ENCODE measurements at places on chromosomes 7 and 10. TPM values are rescaled to one million over a fixed set of nuclear protein-coding genes. Genes with fewer than 3 reads are reported as not detected.

- H3K27me3 ChIP-seq: no peaks in the 10 kb centered on the region
- H3K27ac ChIP-seq: no peak overlapping the region
- DNase-seq: no peak
Measured at GRCh38 chr7:71996141-71996540, 416.0 kb downstream of the CALN1 start.

- H3K27me3 ChIP-seq: no peaks in the 10 kb centered on the region
- H3K27ac ChIP-seq: no peak overlapping the region
- no peak overlapping the region for H3K4me3 ChIP-seq
- H3K36me3 ChIP-seq: peaks cover 8% of the 10 kb centered on the region
- H3K4me1 ChIP-seq: no peaks in the 10 kb centered on the region
Measured at GRCh38 chr10:17147884-17148489, 18.4 kb upstream of the CUBN start.

- H3K4me3 ChIP-seq: no peak overlapping the region
- no peaks in the 10 kb centered on the region for H3K4me1 ChIP-seq
- H3K27ac ChIP-seq: no peak overlapping the region
- H3K27me3 ChIP-seq: no peaks in the 10 kb centered on the region
Measured at GRCh38 chr7:97506728-97507127, 225.2 kb upstream of the TAC1 start.

- no peak overlapping the region for H3K27ac ChIP-seq
- no peak overlapping the region for H3K4me3 ChIP-seq
- H3K36me3 ChIP-seq: no peaks in the 10 kb centered on the region
- H3K4me1 ChIP-seq: peaks cover 6% of the 10 kb centered on the region
Measured at GRCh38 chr10:11178606-11179515, 161.2 kb downstream of the CELF2 start.

DNA sequence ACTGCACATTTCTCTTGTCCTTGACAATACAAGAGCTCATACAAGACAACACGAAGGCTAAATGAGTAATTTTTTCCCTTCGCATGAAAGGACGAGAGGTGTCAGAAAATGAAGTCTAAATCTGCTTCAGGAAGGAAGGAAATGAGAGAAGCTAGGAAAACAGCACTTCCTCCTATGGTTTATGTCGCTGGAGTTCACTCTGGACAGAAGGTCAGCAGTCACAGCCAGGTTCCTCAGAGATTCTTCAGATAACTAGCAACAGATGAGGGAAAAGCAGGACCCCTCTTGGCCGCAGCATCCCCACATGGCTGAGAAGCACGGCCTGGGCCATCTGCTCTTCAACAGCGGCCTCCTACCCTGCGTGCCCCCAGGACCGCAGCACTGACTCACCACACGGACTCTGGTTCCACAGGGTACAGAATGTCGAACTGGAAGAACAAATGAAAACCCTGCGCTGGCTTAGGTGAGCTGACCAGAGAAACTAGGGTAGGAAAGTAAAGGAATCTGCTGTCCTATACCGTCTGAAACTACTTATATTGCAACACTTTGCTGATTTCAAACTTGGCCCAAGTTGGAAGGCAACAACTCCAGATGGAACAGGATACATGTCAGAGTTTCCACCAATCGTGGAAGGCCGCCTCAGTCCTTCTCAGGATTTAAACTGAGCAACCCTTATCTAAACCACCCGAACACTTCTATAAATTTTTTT is 26.3 kb downstream of the DNMBP start:
- H3K27ac ChIP-seq: no peak overlapping the region
- H3K4me3 ChIP-seq: no peak overlapping the region
- H3K27me3 ChIP-seq: no peaks in the 10 kb centered on the region

- DNase-seq: no peak
- H3K27me3 ChIP-seq: peaks cover 81% of the 10 kb centered on the region
- no peaks in the 10 kb centered on the region for H3K4me1 ChIP-seq
Measured at GRCh38 chr7:96973986-96974385, 31.4 kb upstream of the DLX6 start.

GRCh38 chr7:159098811-159099655 is 45.6 kb downstream of the VIPR2 start:
- H3K36me3 ChIP-seq: no peaks in the 10 kb centered on the region
- no peaks in the 10 kb centered on the region for H3K27me3 ChIP-seq
- H3K4me3 ChIP-seq: no peak overlapping the region
- no peak for DNase-seq
- H3K4me1 ChIP-seq: no peaks in the 10 kb centered on the region

DNA sequence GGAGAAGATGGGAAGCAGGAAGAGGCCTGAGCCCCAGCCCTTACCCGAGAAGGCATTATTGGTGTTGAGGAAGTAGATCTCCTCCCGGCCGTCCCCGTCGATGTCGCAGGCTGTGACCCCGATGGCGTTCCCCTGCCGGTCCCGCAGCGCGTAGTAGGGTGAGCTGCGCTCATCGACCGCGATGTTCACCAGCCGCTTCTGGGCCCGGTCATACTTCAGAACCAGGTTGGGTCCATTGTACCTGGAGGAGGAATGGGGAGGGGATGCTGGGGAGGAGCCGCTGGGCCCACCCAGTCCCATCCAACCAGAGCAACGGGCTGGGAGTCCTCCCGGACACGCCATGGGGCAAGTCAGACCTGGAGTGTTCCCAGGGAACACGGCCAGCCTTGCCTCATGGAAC is 86.5 kb downstream of the GOLGA7B start:
- H3K27ac ChIP-seq: no peak overlapping the region
- no peaks in the 10 kb centered on the region for H3K36me3 ChIP-seq
- no peak overlapping the region for H3K4me3 ChIP-seq

The IGFBP1 gene
- total RNA-seq: 0.69 TPM

- no peaks in the 10 kb centered on the region for H3K36me3 ChIP-seq
- no peaks in the 10 kb centered on the region for H3K27me3 ChIP-seq
- DNase-seq: no peak
- peaks cover 11% of the 10 kb centered on the region for H3K4me1 ChIP-seq
- H3K27ac ChIP-seq: no peak overlapping the region
- H3K4me3 ChIP-seq: no peak overlapping the region
Measured at GRCh38 chr10:84634636-84635035, 306.2 kb downstream of the CCSER2 start.

DNA sequence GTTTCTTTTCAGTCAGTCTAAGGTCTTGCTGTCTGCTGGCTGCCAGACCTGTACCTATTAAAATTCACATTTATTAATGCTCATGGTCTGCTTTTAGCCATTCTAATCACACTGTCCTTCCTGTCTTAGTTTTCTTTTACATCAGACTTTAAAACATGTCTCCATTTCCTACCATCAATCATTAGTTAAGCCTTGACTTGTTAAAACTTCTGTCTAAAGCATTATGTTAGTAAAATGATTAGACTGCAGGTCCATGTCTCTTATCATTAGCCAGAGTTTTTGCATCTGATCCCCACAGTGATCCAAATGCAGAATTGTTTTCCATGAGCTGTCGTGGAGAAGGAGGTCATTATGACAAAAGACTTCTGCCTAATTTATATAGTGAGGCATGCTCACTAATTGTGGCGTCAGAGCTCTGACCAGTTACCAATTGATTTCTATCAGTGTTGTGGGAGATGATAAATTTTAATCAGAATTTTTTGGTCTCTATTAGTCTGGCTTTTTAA is 226.5 kb downstream of the DKK1 start:
- H3K27ac ChIP-seq: no peak overlapping the region
- no peaks in the 10 kb centered on the region for H3K36me3 ChIP-seq
- H3K27me3 ChIP-seq: no peaks in the 10 kb centered on the region
- no peak for DNase-seq

All from neural progenitor cell (in vitro differentiated cells).